ENCODE measurements at places on chromosomes 1 and 21.

DNA sequence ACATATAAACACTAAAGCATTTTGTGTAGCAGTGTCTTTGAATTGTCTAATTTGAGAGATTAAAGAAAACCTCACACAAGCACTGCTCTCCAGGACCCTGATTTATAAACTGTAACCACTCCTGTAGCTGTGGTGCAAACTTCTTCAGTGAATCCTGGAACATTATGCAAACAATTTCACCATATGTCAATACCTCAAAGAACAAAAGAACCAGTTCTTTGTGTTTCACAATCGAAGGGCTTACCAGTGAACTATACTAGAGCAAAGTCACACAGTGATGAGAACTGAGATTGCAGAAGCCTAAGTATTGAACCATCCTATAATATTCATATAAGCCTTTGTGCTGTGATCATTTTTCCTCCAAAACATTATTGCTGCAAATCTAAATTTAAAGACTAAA, 21.5 kb downstream of the DPH5 start:
- DNase-seq = no peak

DNA sequence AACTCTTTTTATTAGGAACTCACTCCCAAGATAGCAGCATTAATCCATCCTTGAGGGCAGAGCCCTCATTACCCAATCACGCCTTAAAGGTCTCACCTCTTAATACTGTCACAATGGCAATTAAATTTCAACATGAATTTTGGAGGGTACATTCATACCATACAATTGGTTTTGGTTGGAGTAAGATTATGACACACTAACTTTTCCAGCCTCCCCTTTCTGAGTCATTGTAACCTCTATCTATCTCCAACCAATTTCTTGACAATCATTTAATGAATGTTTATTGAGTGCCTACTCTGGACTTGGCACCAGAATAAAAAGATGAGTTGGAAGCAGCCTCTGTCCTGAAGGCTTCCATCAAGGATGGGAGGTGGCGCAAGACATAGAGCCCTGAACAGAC, 94.2 kb upstream of the L1TD1 start:
- DNase-seq = no peak

DNA sequence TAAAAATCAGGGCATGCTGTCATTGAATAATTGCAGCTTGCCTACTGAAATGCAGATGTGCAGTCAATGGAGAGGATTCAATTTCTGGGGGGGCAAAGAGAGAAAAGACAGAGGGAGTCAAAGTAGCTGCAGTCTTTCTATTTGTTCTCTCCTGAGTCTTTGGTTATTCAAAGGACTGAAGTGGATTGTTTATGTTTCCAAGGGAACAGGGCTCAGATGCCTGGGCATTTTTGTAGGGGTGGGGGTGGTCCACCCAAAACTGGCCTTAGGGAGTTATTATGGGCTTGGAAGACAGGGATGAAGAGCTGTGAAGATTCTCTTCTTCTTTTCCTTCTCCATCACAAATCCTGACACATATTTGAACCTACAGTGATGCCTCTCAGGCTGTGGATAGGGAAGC, 408.8 kb upstream of the DAB1 start:
- peak; percentile 41 for DNase-seq

- no peak for DNase-seq
Measured at GRCh38 chr21:33760641-33761440, 118.5 kb downstream of the ITSN1 start.

DNA sequence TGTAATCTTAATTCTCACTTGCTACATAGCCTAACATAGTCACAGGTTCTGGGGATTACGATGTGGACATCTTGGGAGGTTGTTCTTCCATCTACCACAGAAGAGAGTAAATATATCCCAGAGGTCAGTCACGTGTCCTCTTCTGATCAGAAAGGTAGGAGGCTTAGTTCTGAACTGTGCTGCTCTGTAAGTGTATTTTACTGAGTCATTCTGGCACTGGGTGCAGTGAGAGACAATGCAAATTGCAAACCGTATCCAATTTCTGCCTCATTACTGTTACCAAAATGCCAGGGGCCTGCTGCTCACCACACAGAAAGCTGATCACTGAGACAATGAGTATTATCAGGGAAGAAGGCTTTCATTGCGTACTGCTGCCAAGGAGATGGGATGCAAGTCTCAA, 104.0 kb downstream of the GABPA start:
- no peak for DNase-seq

- peak; percentile 80 for DNase-seq
Measured at GRCh38 chr1:181089676-181090544, 1.4 kb downstream of the IER5 start.

GRCh38 chr1:177306981-177307380, 136.2 kb downstream of the BRINP2 start:
- no peak for DNase-seq

DNA sequence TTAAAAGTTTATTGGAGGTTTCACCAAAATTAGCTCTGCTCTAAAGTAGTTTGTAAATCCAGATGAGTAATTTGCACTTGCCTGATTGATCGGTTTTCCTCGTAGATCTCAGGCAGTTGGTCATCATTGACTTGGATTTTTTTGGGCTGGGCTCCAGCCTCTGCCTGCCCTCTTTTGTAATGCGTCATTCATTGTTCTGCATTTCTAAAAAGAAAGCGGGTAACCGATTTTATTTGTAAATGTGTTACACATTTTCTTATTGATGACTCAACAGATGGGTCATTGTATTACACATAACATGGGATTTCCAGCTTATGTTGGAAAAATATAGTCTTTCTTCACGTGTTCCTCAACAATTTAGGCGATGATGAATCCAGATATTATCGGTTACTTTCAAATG, 5.5 kb downstream of the ETS2 start:
- DNase-seq = no peak

DNA sequence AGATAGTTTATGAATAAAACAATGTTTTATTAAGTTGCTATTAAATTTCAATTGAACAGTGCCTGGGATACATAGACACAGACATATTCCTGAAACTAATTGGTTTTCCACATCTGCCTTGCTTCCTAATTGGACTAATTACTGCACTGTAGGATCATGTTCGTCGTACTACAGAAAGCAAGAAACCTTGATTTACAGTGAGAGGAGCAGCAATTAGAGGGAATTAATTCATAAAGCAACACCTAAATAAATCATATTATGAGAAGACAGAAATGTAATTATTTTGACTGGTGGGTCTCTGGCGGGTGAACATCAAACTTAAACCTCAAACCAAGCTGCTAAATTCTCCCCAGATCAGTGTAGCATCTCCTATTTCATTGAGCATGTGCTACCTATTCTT, 124.6 kb upstream of the CAMK1G start:
- DNase-seq = no peak

DNA sequence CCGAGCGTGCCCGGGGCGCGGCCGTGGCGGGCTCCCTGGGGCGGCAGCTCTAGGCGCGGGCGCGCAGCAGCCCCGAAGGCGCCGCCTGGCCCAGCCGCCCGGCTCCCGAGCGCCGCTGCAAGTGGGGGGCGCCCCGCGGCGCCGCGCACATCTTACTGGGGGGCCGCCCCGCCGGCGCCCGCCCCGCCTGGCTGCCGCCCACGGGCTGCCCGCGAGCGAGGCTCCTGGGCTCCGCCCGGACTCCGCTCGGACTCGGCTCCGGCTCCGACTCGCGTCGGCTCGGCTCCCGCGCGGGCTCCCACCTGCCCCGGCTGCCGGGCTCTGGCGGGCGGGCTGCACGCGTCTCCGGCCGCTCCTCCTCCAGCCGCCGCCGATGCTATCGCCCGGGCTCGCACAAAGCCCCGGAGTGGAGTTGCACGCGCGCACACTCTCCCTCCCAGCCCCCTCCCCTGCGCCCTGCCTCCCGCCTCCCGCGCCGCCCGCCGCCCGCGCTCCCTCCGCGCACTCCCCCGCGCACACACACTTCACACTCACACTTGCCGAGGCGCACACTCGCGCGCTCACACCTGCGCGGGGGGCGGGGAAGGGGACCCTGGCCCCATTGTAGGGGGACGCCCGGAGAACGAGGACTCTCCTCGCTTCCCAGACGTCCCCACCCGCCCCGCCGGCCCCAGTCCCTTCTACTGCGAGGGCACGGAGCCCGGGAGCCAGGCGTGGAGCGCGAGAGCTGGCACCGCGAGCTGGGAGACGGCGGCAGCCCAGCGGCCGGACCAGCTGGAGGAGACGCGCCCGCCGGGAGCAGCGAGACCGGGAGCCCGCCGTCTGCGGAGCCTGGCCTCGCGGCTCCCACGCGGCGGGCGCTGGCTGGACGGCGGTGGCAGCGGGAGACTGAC, at the start of gene GRIK3:
Gene GRIK3, minus strand, starts transcription at position 395 of the 893 bp plus-strand sequence. CDS start 407 bp downstream, outside the sequence.
- DNase-seq = peak; percentile 91

DNA sequence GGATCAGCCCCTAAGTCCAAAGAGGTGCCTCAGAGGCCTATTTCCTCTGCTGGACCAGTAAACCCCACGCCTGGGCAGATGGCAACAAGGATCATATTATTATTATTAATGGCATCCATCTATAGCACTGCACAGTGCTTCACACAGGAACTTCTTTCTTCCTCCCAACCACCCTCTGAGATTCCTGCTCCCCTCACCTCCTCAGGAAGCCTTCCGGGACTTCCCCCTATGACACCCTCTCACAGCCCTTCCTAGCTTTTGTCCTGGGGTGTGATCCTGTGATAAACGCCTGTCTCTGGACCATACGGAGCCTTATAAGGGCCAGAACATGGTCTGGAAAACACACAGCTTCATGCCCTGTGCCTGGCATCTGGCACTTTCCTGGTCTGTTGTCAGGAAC, 3.2 kb downstream of the FBXO2 start:
- no peak for DNase-seq

- no peak for DNase-seq
Measured at GRCh38 chr1:240019524-240019923, 72.2 kb upstream of the FMN2 start.

DNA sequence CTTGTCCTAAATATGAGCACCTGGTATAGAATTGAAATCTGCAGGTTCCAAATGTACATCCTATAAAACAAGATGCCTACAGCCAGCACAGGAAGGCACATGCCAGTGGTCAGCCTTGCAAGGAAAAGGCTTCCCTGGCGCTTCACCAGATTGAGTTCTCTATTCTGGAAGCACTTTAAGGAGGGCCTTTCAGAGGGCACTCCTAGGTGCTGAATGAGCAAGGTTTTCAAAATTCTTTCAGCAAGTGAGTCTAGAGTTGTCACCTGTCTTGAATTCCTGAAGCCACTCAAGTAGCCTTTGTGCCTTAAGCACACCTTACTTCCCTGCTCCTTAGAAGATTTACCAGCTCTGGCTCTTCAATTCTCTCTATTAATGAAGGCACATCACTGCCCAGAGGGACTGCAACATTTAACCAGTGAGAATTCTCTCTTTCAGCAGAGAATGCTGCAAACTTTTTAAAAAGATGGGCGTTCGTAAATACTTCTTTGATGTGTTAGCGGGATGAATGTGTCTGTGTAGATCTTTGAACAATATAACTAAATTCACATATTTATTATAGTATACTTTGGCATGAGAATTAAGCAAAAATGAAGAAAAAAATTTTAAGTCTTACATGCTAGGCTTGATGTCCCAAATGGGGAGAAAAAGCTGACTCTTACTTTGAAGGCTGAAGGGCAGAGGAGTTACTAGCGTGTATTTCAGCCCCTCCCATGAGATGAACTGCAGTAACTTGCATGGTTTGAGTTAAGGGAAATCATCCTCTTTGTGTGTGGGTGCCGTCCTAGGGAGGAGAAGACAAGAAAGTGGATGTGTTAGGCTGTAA, 162.0 kb downstream of the NTPCR start:
- no peak for DNase-seq

- DNase-seq = no peak
Measured at GRCh38 chr21:32003411-32003810, 130.6 kb downstream of the HUNK start.

- DNase-seq = no peak
Measured at GRCh38 chr1:197017558-197018146, 40.3 kb downstream of the CFHR5 start.
